Liver (tissue), 10 donors: ENCODE measurements at places on chromosomes 7 and 10. TPM values are rescaled to one million over a fixed set of nuclear protein-coding genes. Genes with fewer than 3 reads are reported as not detected.

- DNase-seq = no peak
These were observed 11.1 kb upstream of the PPP2R2D start for GRCh38 chr10:131889755-131890154.

GRCh38 chr10:124626759-124627380 lies 117.3 kb downstream of the FAM53B start:
- DNase-seq = no peak

Gene PTN
- 2.0 TPM for polyA plus RNA-seq

- DNase-seq = no peak
These were observed 148.0 kb upstream of the ANK3 start for GRCh38 chr10:60537697-60538096.

Gene SYT15B
- polyA plus RNA-seq = 0.24 TPM

DNA sequence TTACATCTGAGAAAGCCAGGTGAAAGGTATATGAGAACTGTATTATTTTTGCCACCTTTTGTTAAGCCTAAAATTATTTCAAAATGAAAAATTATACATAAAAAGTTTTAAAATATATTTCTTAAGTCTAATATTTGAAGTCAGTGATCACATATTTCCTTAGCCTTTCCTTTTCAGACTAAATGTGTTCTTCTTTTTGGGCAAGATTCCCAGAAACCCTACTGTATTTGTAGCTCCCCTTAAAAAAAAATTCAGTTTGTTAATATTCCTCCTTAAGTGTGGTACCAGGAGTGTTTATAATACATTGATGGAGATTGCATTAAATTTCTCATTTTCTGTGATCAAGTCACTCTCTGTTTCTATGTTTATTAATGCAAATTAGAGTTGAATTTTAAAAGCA lies 22.8 kb downstream of the DNAJC1 start:
- no peak for DNase-seq

DNA sequence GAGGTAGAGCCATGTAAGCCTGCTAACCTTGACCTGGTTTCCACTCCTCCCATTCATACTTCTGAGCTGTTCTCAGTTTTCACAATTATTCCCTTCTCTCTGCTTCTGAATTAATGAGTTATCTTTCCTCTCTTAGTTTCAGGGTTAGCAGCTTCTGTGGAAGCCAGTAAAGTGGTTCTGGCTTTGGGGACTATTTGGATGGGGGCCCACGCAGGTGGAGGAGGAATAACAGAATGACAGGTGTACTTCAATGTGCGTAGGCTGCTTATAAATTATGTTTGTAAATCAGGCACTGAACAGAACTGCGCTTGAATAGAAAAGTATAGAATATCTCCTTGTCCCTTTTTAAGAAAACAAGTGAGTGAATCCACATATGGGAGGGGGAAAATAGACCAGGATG lies 128.9 kb upstream of the GAD2 start:
- no peak for DNase-seq

Gene CLDN4
- 2.0 TPM for polyA plus RNA-seq

Gene AUTS2
- 6.4 TPM for polyA plus RNA-seq

- no peak for DNase-seq
These were observed 63.5 kb downstream of the CFAP46 start for GRCh38 chr10:132878730-132879407.

- DNase-seq = no peak
These were observed 104.8 kb downstream of the PLXNA4 start for GRCh38 chr7:132471515-132471914.

DNA sequence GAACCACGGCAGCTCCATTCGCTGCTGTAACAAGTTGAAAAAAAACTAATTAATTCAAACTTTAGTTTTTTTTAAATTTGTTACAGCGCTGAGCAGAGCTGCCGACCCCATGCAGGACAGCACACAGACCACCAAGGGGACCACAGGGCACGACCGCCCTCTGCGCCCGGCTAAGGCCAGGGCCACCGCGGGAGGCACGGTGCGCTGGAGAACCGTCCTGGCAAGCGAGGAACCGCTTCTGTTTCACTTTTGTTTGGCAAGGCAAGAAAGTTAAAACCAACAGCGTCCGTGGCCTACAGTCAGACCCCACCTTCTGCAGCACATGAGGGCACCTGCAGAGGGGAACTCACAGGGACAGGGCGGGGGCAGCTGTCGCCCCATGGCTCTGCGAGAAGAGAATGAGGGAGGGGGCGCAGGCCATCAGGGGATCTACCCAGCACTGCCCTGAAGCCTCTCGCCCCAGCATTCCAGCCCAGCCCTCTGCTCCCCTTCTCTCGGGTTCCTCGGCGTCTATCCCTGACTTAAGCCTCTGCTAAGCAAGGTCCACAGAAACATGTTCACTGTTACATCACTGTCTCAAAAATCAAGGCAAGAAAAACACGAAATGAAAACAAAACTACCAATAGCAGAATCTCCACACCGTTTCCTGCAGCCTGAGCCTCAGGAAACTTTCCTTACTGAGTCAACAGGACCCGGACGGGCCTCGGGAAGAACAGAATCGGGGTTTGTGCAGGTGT lies 204.4 kb downstream of the DIP2C start:
- no peak for DNase-seq

DNA sequence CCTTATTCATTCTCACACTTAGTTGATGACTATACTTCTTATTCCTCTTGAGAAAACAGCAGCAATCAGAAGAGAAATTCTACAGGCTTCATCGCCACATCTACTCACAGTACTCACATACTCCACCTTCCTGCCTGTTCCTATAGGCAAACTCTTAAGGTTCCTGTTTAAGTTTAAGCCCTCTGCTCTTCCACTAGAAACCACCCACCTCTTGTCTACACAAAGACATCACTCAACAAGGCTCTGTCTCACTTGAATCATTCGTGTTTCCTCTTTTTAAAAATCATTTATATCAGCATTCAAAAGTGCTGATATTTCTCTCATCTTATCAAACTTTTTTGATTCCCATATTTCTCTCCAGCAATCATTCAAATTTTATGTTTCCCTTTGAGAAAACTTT lies 85.5 kb upstream of the ADO start:
- no peak for DNase-seq

GRCh38 chr10:47291682-47292081 lies 8.3 kb upstream of the GDF10 start:
- no peak for DNase-seq

- DNase-seq = no peak
These were observed 27.1 kb downstream of the MGMT start for GRCh38 chr10:129494176-129494575.

Gene ARL5B
- 6.0 TPM for polyA plus RNA-seq

DNA sequence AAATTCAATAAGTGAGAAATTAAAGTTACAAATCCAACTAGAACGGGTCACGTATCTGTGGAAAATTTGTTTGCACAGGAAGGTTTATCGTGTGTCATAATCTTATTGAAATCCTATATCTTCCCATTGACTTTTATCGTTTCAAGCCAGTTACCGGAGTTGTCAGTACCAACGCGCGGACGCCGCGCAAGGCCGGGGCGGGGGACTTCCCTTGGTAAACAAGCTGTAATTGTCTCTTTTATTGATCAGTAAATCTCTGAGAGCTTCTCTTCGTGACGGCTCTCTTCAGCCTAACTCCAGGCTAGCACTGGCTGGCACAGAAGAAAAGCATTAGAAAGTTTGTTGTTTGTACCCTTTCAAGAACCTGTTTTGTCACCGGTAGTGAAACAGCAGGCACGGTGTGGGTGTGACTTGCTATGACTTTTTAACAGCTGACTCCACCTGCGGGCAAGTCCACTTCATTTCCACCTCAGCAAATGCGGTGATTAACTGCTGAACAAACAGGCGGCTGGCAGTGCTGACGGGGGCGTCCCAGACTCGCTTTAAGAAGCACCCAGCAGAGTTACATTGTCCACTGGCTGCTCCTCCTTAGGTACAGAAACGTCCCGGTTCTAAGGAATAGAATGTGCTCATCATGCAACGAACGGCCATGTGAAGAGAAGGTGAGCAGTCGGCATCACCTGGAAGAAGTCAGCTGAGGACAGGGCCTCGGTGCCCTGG lies 215.8 kb downstream of the MAD1L1 start:
- no peak for DNase-seq

GRCh38 chr10:85761906-85762445 lies 604.6 kb downstream of the GRID1 start:
- DNase-seq = no peak

Gene CHCHD2
- 356 TPM for polyA plus RNA-seq

GRCh38 chr10:69268761-69269416 lies 9.4 kb upstream of the HK1 start:
- DNase-seq = no peak

DNA sequence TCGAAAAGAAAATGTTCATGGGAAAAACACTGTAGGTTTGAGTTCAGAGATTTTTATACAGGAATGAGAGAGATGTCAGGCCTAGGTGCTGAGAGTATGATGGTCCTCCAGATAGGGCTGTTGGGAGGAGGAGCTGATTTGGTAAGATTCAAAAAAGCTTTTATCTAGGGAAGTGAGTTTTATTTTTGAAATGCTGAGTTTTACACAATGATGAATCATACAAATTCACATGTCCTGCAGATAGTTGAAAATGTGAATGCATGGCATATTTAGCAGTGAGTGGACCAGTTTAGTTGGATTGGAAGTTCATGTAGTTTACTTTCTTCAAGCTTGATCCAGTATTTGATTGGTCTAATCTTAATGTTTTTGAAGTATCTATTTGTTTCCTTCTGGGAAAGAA lies 154.8 kb downstream of the LRRC4 start:
- DNase-seq = no peak

Gene LUC7L2
- 17.5 TPM for polyA plus RNA-seq

DNA sequence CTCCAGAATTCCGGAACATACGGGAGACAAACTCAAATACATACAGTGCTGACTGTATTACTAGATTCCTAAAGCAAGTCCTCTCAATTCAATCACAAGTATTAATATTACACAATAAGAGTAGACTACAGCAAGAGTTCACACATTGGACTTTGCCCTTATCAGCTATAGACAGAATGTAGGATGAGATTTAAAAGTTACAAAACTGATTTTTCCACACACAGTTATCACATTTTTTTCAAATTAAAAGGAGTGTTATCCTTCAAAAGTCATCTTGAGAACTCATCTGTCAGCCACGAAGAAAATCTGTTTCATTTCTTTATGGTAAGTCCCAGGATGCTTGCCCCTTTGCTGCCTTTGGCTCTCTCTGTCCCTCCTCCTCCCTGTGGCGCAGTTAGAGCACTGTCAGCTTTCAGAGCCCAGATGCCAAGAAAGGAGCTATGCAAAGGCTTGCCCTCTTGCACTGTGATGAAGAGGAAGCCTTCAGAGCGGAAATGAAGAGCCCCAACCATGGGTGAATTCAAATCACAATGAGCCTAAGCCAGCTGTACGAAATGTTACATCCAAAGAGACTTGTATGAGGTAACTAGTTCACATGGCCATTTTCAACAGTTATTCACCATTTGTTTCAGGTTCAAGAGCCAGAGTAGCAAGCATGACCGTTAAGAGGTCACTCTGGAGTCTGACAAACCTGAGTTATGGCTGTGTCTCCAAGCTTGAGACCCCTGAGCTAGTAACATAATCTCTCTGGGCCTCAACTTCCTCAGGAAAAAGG lies 10.7 kb downstream of the NCOA4 start:
- DNase-seq = no peak

Gene NKX1-2
- polyA plus RNA-seq = not detected

DNA sequence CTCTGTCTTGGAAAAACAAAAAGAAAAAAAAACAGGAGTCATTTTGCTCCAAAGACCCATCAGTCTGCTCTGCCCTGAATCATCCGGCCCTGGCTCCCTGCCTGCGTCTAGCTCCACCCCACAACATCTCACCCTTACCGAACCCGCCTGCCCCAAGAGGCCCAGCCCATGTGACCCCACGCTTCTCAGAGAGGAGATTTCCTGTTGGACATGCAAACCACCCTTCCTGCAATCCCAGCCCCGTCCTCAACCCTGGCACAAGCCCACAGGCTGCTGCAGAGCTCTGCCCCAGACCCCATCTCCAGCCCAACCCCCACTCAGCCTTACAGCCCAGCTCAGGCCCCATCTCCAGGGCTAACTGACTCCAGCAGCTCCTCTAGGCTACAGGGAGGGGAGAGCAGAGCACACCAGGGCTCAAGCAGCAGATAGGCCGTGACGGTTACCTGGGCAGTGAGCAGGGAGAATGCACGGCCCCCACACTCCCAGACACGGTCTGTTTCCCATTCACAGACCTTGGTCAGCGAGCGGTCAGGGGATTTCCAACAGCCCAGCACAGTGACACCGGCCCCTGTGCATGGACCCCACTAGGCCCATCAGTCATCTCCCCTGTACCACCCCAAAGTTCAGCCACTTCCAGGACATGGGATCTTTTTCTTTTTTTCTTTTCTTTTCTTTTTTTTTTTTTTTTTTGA lies 69.9 kb upstream of the GTF2I start:
- peak; percentile 62 for DNase-seq

- no peak for DNase-seq
These were observed 3.4 kb upstream of the FIS1 start for GRCh38 chr7:101248276-101248675.

DNA sequence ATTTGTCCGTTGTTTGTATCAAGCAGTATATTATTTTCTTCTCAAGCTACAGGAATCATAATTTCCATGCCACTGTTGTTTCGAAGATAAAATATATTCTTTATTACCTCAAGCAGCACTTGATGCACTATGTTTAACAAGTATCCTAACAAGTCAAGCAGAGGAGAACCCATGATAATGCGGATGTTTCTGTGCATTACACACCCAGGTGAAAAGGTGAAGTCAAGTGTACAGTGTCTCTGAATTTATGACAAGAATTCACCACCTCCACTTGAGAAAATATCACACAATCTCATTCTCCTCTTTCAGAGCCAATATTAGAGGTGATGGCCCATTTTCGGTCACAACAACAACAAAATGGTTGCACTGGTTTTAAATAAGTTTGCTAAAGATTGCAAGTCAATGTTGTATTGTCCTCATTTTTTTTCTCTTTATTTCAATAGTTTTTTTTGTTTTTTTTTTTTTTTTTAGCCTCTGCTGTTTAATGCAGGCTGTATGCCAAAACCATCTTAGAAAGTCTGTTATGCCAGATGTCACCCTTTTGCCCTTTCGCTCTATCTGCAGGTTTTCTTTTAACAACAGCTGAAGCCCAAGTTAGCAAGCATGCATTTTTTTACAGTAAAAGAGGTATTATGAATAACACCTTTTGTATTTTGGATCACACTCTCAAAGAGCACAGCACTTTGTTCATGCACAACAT lies 568.7 kb upstream of the LRRN3 start:
- DNase-seq = no peak

Gene BUB3
- 27.1 TPM for polyA plus RNA-seq

Gene ADRB1
- not detected for polyA plus RNA-seq

DNA sequence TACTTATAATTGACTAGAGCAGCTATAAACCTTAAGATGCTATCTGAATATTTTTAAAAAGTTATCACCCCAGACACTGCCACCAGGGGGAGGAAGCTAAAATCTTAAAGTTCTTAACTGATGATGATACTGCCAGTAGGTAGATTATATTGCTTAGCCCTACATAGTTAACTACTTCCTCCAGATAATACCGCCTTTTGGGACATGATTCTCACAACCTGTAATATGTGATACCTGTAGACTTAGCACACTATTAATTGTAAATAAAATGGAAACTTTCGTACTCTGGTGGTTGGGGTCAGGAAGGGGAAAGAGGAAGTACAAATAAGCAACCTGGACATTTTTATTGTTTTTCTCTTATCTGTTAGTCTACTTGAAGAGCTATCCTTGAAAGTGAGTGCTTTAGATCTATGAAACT lies 268.9 kb downstream of the ADK start:
- DNase-seq = no peak
